ENCODE measurements at places on chromosomes 7 and 10.
A peak's percentile ranks its signal among the peaks of the same experiment; 100 is the strongest.

DNA sequence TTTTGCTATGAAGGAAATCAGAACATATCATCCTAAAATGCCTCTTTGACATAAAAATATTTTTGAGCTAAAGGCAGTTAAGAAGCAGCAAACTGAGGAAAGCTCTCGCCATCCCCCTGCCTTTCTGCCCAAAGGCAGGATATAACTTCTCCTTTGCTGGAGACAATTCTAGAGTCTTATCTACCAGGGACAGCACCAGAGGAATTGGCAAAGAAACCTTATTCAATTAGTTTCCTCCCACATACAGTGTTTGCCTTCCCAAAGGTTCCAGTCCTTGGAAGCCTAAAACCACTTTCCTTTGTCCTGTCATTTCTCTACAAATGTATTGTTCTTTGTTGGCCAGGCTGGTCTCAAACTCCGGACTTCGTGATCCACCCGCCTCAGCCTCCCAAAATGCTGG, 33.7 kb downstream of the MASTL start:
- H3K27me3 ChIP-seq, result no peaks in the 10 kb centered on the region
- no peaks in the 10 kb centered on the region for H3K4me1 ChIP-seq
- H3K36me3 ChIP-seq, result peaks cover 31% of the 10 kb centered on the region

DNA sequence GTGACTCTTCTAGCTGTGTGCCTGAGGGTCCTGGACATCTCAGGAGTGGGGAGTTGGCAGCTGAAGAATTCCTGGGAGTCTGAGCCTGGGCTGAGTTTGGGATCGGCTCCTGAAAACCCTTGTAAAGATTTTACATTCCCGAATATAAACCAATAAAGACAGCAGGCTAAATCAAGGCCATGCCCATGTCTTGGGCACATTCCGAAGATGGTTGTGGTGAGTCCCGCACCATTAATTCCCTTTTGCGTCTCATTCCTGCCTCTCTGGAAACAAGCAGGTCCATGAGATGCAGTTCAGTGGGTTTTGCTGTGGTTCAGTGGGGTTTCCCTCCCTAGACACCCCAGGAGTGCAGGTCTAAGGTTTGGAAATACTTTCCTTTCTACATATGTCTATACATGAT, 90.9 kb downstream of the COL26A1 start:
- no peaks in the 10 kb centered on the region for H3K36me3 ChIP-seq
- H3K4me1 ChIP-seq, result no peaks in the 10 kb centered on the region
- H3K27ac ChIP-seq, result no peak overlapping the region
- no peaks in the 10 kb centered on the region for H3K27me3 ChIP-seq

DNA sequence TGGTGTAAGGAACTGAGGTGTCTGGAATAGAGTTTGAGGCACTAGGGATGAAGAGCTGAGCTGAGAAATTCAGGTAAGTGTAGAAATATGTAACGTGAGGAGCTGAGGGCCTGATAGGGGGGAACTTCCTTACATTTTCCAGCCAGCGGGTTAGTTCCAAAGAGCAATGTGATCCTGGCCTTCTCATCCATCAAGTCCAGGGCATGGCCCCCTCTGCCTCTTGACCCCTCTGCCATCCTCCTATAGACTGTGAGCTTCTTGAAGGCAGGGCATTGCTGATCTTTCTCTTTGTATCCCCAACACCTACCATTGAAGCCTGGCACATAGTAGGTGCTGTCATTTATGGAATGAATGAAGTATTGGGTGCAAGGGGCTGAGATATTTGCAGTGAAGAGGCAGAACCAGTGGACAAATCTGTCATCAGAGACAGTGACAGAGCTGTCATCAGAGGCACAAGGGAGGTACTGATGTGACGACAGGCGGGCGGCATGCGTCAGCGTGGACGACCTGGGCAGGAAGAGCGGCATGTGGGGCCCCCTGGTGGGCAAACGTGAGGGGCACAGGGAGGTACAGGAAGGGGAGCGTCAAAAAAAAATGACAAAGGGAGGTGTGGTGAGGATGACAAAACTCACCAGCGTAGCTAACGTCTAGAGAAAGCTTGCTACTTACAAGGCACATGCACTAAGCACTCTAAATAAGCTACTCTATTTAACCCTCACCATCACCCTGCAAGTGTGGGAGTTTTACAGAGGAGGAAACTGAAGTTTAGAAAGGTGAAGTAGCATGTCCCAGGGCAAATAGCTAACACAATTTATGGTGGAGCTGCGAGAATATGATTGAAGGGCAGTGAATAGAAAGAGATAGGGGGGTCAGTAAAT, 5.2 kb upstream of the CAMK2G start:
- H3K4me3 ChIP-seq, result no peak overlapping the region
- no peak overlapping the region for H3K27ac ChIP-seq
- H3K27me3 ChIP-seq, result no peaks in the 10 kb centered on the region
- DNase-seq, result peak; percentile 89

DNA sequence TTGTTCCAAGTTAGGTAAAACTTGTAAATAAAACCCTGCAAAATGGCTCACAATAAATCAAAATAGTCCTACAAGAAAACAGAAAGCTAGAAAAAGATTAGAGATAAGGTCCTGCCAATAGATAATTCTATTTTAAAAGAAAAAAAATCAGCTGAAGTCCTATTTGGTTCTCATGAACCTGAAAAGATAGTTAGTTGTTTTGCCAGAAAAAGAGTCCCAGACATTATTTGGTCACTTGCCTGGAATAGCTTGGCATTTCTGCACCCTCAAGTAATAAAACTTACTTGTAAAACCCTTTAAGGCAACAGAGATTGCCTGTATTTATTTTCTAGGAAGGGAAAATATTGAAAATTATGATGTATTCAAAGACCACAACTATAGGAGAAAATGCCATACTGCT, 47.7 kb downstream of the LRRN3 start:
- H3K27ac ChIP-seq, result peak overlapping the region; percentile 55
- H3K4me1 ChIP-seq, result peaks cover 35% of the 10 kb centered on the region
- no peaks in the 10 kb centered on the region for H3K36me3 ChIP-seq
- DNase-seq, result no peak

DNA sequence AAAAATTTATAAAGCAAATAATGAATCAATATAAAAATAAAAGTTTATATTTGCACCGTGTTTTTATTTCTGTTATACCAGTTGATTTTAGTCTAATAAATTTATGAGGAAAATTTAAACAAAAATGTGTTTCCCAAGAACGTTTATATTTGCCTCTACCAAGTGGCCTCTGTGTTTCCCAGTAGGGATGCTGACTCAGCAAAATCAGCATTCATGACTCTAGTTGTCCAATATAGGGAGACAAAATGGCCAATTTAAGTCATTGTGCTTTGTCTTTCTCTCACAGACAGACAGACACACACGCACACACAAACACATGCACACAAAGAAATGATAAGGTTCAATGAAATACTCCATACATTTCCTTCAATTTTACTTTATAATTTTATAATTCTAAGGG, 942.5 kb upstream of the ZWINT start:
- H3K4me1 ChIP-seq, result no peaks in the 10 kb centered on the region
- H3K27ac ChIP-seq, result no peak overlapping the region
- no peak overlapping the region for H3K4me3 ChIP-seq
- H3K27me3 ChIP-seq, result no peaks in the 10 kb centered on the region
